CD4-positive, alpha-beta T cell treated with Interleukin-6 for 4 hours (primary cell): ENCODE measurements at places on chromosomes 2 and 18.
A peak's percentile ranks its signal among the peaks of the same experiment; 100 is the strongest.

DNA sequence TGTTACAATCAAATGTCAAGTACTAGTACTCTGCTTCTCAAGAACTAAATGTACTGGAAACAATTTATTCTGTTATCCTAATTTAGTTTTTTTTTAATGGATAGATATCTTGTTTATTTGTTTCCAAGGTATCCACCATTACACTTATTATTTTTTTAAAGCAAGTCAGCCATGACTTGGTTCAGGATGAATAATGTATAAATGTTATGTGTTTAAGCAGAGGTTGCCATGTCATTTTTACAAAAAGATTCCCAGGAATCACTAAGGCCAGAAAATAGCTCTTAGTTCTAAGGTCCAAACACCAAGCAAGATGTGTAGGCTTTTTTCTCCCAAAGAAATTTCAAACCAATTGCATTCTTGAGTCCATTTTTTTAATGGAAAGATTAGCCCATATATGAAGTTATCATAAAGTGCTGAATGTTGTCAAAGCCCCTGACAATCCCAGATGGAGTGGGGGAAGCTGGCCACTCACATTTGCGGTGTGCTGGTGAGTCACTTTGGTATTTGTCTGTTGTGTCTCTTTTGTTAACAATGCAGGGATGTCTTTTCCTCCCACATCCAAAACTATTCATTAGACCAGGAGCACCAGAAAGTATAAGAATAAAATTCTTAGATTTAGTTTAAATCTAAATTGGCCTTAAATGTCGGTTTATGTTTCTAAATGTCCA is 158.9 kb downstream of the COL6A3 start:
- no peak for DNase-seq

GRCh38 chr18:37364237-37364636 is 201.4 kb downstream of the CELF4 start:
- DNase-seq = no peak

DNA sequence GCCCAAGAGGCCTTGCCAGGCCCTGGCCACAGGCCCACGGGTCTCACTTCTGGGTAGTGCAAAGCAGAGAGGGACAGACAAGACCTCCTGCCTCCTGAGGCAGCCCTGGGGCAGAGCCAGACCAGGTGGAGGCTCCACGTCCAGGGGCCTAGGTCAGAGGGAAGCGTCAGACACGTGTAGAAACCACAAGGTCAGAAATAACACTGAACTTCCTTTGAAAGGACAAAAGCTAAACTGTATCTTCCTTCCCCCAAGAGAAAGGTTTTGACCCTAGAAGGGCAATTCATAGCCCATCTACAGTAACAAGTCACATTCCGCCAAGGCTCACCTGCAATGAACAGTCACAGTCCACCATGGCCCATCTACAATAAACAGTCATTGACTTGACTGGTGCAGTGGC is 17.9 kb downstream of the SDC1 start:
- DNase-seq = no peak

- no peak for DNase-seq
Measured at GRCh38 chr2:86790134-86790675, 508 bp downstream of the CD8A start.

- DNase-seq = no peak
Measured at GRCh38 chr2:112723995-112724394, 3.2 kb downstream of the NT5DC4 start.

GRCh38 chr18:7733642-7734041 is 166.5 kb downstream of the PTPRM start:
- DNase-seq = no peak

DNA sequence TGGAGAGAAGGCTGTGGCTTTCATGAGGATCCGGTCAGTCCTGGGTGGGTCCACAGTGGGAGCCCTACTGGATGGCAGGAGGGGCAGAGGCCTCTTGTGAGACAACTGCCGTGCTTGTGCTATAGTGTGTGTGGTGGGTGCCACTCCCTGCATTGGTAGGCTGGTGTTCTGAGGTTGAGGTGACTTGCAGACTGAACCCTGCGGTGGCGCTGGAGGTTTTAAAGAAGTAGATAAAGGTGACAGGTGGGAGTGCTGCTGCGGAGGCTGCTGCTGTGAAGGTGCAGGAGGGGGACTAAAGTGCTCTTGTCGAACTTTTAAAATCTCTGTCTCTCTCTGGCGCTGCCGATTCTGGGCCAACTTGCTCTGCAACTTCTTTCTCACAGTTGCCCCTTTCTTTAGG is 29.7 kb downstream of the INO80D start:
- no peak for DNase-seq

GRCh38 chr2:219086196-219086595 is 25.5 kb upstream of the IHH start:
- DNase-seq = no peak

DNA sequence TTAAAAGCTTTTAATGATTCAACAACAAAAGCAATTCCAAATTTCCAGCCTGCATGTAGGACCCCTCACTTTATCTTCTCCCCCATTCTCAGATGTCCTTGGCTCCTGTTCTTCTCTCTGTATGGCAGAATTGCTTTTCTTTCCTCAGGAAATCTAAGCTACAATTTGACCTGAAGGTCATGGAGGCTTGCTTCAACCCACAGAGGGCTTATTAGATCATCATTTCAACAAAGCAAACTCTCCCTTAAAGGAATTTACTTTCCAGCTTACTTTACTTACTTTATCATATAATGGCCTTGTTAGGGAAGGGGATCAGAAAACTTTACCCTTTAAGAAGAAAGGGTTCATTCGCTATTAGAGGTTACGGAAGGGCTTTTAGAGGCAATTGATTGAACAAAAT is 211.5 kb downstream of the RAD51AP2 start:
- DNase-seq = no peak

DNA sequence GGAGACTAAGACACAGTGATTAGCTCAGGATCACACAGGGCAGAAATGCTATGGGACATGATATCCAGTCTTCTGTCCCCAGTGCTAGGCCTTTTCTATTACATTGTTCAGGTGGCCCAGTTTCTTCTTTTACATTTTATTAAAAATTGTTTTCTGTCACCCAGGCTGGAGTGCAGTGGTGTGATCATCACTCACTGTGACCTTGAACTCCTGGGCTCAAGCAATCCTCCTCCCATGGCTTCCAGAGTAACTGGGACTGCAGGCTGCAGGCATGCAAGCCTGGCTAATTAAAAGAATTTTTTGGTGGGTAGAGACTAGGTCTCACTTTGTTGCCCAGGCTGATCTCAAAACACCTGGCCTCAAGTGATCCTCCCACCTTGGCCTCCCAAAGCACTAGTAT is 15.4 kb downstream of the PDK1 start:
- DNase-seq = no peak

GRCh38 chr2:82954868-82955267 is 1504.2 kb downstream of the SUCLG1 start:
- DNase-seq = no peak

DNA sequence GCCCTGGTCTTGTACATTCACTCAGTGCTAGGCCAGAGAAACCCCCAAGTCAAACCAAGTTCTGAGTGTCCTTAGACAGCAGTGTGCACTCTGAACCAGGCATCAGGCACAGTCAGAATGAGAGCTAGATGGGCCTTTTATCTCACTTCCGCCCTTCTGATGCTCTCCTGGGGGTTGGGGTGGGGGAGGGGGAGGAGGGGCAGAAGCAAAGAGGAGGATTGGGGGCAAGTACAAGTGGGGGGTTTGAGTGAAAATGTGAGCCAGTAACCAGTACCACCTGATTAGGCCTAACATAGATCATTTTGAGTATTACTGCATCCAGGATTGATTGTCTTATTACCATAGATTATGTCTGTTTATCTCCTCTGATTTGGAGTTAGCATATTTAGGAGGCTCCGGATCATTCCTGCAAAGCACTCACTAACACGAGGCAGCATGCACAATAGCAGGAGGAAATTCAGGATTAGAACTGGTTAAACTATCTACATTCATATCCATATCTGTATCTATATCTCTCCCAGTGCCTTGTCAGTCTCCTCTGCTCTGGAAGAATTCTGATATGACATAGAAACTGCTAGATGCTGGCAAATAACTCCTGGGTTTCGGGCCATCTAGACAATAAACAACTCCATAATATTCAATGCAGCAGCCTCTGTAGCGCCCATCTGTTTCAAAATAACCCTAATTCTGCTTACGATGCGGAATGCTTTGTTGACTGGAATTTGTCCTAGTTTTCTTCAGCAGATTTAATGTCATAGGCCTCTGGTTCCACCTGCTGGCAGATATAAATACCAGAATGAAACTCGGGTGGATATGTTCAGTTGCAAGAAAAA is 149.1 kb downstream of the RHBDD1 start:
- DNase-seq = peak; percentile 30

DNA sequence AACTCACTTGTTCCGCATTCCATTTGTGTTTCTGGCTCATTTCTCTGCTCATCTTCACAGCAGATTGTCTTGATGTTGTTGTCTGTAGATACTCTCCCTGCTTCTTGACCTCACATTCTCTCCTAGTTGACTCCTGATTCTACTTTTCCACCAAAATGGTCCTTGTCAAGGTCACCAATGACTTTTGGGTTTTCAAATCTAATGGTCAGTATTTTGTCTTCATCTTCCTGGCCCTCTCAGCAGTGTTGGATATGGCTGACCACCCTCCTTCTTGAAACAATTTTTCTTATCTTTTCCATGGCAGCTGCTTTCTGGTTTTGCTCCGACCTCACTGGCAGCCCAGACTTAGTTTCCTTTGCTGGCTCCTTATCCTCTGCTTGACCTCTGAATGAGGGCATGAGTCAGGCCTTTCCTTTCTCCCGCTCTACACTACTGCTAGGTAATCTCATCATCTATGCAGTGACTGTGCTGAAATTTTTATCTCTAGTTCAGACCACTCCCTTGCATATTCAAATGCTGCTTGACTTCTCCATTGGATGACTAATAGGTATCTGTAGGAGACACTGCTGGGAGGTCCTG is 386.6 kb upstream of the SPRED2 start:
- DNase-seq = no peak

DNA sequence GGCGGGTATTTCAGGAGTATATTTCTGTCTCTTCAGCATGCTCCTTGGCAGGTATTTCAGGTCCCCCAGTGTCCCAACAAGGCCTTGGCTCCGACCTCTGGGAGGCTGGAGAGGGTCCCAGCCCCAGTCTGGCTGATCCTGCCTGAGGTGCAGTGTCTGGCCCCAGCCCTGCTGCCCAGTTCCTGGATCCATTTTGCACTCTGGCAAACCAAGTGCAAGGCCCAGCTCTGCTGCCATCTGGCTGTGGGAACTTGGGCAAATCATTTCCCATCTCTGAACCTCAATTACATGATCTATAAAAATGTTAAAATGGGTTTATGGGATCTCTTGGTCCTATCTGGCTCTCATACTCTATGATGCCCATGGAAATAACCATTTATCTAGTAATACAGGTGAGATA is 63.6 kb downstream of the ZBTB7C start:
- DNase-seq = peak; percentile 3

GRCh38 chr2:66170744-66171330 is 264.1 kb upstream of the MEIS1 start:
- no peak for DNase-seq

- no peak for DNase-seq
Measured at GRCh38 chr18:50661013-50661412, 101.1 kb downstream of the MAPK4 start.

GRCh38 chr2:162768656-162769055 is 69.9 kb downstream of the KCNH7 start:
- no peak for DNase-seq

GRCh38 chr2:134657650-134658250 is 61.0 kb downstream of the TMEM163 start:
- peak; percentile 54 for DNase-seq
